ENCODE measurements at places on chromosomes 2 and 18.

- DNase-seq, result no peak
Observed at GRCh38 chr2:196607073-196607472, 32.4 kb upstream of the CCDC150 start.

DNA sequence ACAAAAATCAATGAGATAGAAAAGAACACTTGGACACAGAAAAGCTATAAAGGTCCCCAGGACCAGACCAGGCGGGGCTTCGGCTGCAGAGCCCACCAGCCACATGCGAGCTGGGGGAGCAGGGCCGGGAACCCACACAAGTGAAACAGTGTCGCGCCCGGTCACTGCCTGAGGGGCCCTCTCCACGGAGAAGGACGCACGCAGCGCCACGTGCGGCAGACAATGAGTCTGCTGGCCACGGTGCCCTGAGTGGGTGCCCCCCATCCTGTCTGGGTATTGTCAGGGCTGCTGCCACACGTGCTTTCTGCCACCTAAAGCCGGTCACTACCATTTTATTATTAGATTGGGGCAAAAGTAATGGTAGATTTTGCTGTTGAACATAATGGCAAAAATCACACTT is 207.9 kb upstream of the HDAC4 start:
- no peak for DNase-seq

DNA sequence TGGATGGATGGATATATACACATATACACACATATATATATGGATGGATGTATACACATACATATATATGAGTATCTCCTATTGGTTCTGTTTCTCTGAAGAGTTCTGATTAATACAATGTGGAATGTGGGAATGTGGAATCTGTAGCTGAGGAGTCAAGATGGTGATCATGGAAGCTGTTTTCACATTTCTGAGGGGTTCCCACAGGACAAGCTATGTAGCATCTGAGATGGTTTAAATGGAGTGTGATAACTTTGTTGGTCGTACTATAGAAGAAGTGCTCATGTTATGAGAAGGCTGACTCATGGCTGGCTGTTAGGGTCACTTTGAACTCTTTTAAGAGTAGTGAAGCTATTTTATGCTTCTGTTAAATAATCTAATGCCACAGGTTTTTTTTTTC is 279.7 kb downstream of the MEIS1 start:
- no peak for DNase-seq

GRCh38 chr18:25587545-25587944 is 235.6 kb upstream of the ZNF521 start:
- DNase-seq, result no peak

DNA sequence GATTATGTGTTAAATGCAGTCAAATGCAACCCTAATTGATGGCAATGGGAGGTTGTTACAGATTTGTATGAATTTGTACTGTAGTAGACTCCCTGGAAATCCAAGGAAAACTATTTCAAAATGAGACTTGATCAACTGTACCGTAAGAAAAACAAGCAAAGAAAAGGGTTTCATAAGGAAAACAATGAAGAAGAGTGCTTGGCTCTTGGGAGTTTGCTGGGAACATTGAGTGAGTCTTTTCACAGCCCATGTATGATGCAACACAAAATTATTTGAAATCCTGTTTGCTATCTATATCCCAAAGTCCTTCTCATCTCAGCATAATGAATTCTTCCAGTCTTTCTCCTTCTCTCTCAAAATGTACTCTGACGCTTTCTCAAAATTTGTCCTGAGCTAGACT is 67.0 kb upstream of the OSR1 start:
- peak; percentile 7 for DNase-seq

DNA sequence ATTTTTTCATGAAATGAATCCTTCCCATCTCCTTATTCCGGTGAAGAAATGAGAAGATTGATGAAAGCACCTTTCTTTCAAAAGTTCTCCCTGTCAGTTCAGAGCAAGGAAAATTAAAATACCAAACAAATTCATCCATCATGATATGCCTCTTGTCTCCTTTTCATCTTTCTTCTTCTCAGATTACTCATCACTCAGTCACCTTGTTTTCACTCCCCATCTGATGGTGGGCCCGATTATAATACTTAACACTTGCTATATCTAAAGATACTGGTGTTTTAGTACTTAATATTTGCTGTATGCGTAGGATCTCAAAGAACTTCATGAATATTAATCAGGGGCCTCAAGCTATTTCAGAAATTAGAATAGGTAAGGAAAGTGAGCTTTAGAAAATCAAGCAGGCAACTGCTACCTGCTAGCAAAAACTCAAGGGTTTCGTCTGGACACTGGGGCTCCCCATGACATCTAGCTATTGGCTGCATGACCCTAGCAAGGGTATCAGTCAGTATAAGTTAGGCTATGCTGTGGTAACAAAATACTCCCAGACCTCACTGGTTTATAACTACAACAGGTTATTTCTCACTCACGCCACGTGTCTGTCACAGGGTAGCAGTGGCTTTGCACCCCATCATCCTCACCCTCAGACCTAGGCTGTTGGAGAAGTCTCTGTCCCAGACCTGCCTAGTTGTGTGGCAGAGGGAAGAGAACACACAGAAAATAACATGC is 39.0 kb upstream of the RNF152 start:
- DNase-seq, result no peak

- DNase-seq, result no peak
Observed at GRCh38 chr2:9473985-9474360, 378 bp upstream of the IAH1 start.

DNA sequence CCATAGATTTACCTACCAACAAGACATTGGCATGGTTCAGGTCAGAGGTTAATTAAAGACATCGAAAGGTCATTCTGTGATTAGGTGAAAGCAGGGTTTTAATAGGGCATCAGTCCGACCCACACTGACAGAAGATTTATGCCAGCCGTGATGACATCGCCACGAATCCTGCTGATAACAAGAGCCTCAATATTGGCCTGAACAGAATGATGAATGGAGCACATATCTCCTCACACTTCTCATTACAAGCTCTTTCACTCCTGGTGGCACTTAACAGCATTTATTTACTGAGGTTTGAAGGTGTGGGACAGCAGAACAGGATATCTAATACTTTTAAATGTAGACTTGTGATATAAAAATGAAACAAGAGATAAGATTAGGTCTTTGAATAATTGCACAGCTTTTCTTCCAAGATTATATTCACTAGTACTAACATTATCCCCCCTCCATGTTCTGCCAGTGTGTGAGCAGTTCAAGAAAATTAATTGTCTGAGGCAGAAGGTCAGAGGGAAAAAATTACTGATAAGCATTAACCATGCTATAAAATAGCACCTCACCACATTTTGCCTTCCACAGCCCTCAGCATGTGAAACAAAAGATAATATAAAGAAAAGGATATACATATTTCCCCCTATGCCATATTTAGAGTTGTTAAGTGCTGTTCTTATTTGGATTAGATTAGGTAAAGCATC is 23.1 kb upstream of the INSIG2 start:
- DNase-seq, result no peak

- no peak for DNase-seq
Observed at GRCh38 chr2:142199073-142199472, 68.3 kb upstream of the LRP1B start.

- no peak for DNase-seq
Observed at GRCh38 chr2:177328056-177328455, 63.5 kb upstream of the NFE2L2 start.

- DNase-seq, result no peak
Observed at GRCh38 chr2:239369631-239370161, 31.1 kb downstream of the HDAC4 start.

DNA sequence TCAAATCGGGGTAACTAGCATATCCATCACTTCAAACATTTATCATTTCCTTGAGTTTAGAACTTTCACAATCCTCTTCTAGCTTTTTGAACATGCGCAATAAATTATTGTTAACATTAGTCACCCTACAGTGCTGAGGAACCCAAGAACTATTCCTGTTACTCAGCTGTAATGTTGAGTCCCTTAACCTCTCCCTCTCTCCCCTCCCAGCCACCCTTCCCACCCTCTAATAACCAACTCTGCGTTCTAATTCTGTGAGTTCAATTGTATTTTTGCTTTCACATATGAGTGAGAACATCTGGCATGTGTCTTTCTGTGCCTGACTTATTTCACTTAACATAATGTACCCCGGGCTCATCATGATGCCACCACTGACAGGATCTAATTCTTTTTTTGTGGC is 78.6 kb upstream of the RANBP2 start:
- no peak for DNase-seq

DNA sequence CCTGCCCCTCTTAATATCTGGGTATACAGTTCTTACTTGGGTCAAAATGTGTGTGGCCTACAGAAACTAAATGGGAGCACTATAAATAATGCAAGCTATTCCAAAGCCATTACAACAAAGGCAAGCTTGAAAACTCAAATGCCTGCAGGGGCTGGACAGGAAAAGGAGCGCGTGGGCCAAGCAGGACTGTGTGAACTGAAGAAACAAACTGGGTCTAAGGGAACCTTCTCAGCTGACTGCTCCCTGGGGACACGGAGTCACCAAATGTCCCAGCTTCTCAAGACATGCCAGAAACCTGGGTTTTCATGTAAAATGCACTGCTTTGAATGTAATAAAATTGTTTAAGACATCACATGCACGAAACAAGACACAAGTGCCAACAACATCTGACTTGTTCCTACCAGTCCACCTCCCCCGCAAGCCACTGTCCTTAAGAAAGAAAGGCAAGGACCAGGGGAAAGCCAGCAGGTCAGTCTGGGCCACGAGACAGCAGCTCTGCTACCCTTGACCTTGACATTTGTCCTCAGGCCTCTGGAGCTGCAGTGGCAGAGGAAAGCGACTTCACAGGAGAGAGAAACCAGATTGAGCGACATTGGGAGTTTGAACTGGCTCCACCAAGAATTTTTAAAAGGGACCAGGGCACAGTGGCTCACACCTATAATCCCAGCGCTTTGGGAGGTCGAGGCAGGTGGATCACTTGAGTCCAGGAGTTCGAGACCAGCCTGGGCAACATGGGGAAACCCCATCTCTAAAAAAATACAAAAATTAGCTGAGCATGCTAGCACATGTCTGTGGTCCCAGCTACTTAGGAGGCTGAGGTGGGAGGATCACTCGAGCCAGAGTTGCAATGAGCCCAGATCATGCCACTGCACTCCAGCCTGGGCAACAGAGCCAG is 89.7 kb upstream of the SH3BP4 start:
- DNase-seq, result no peak

- no peak for DNase-seq
Observed at GRCh38 chr2:126916744-126917143, 18.1 kb downstream of the TEX51 start.

Measured in smooth muscle cell of the brain vasculature (primary cell).